ENCODE measurements at places on chromosomes 5 and 9.

DNA sequence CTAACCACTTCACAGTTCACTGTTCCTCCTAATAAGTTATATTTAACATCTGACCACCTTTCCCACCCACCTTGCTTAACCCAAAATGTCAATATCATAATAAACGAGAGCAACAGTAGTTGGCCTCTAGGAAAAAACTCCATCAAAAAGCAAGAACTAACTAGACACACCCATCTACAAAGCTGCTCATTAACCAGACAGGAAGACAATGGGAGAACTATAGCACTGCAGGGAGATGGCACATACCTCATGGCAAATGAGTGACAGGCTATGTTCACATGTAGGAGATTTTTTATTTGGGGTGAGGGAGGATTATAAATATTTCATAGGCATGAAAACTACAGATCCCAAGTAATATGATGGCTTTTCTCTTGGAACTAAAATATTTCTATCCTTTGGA is 23.6 kb upstream of the CDK5RAP2 start:
- DNase-seq, result no peak

- DNase-seq, result no peak
Observed at GRCh38 chr9:130938652-130939404, at the start of gene FIBCD1. Gene FIBCD1, minus strand, starts transcription at chr9:130939247. Its CDS starts 640 bp downstream, at chr9:130938607.

DNA sequence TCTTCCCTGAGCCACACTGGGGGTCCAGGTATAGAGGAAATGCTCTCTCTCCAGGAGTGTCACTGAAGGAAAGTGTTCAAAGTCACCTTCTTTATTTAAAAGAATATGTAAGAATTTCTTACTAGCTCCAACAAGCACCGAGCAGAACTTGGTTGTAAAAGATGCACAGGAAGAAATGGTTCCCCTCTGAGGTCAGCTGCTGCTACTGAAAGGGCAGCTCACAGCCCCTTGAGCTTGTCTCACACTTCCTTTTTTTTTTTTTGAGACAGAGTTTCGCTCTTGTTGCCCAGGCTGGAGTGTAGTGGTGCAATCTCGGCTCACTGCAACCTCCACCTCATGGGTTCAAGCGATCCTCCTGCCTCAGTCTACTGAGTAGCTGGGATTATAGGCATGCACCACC is 77.2 kb downstream of the PRRT1B start:
- no peak for DNase-seq

DNA sequence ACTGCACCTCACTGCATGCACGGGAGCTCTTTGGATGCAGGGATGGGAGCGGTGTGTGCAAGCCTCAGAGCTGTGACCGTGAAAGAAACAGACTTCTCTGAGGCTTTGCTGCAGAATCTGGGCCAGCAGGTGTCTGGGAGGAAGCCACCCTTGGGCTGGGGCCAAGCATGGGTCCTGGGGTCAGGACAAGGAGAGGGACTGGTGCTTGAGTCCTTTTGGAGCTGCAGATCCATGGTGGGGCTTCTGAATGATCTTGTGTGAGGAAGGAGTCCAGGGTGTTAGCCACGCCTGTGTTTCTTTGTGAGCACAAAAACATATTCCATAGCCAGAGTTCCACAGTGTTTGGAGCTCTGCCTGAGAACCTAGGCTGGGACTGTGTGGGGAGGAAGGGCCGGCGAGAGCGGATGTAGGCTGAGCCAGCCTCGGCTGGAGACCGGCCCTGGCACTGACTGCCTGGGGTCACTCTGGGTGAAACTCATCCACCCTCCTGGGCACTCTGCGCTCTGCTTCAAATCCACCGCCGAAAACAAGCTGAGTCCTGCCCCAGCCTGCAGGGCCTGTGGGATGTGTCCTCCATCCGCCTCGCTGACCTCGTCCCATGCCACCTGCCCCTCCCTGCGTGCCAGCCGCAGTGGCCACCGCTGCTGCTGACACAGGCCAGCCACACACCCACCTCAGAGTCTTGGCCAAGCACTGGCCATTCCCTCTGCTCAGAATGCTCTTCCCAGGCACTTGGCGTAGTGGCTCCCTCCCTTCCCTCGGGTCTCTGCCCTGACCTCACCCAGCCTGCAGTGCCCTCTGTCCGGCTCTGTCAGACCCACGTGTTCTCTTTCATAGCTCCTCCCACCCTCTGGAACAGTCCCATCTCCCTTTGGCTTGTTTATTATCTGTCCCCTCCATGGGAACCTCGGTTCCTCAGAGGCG is 26.7 kb downstream of the ERGIC1 start:
- no peak for DNase-seq

GRCh38 chr9:114112325-114112724 is 13.2 kb upstream of the KIF12 start:
- no peak for DNase-seq

DNA sequence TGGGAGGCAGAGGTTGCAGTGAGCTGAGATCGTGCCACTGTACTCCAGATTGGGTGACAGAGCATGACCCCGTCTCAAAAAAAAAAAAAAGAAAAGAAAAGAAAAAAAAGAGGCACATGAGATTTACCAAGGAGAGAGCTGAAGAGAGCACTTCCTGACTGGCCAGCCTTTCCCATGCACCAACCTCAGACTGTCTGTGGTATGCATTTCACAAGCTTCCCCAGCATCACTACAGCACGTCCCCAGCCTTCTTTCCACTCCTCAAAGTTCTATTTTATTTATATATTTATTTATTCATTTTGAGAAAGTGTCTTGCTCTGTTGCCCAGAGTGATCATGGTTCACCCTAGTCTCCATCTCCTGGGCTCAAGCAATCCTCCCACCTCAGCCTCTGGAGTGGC is 13.6 kb upstream of the FUBP3 start:
- DNase-seq, result no peak

- DNase-seq, result no peak
Observed at GRCh38 chr5:88183255-88183654, 85.4 kb downstream of the TMEM161B start.

GRCh38 chr5:141870228-141870627 is 8.0 kb downstream of the PCDH1 start:
- DNase-seq, result no peak

- DNase-seq, result no peak
Observed at GRCh38 chr5:73835726-73836125, 209.7 kb downstream of the ARHGEF28 start.

- peak; percentile 63 for DNase-seq
Observed at GRCh38 chr5:38598994-38599617, 42.7 kb upstream of the LIFR start.

DNA sequence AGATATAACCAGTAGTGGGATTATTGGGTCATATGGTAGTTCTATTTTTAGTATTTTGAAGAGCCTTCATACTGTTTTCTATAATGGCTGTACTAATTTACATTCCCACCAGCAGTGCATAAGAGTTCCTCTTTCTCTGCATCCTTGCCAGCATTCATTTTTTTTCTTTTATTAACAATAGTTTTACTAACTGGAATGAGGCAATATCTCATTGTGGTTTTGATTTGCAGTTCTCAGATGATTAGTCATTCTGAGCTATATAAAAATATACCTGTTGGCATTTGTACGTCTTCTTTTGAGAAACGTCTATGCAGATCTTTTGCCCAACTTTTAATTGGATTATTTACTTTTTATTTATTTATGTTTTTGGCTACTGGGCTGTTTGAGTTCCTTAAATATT is 1579.3 kb upstream of the CDH6 start:
- no peak for DNase-seq

DNA sequence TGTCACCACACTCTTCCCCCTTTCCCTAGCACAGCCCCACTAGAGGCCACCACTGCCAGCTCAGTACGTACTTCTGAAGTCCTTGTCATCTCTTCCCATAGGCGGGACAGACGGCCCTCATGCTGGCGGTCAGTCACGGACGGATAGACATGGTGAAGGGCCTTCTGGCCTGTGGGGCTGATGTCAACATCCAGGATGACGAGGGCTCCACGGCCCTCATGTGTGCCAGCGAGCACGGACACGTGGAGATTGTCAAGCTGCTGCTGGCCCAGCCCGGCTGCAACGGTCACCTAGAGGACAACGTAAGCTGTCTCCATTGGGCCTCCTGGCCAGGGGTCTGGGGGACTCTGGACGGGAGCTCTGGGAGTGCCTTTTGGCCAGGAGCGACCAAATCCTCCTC is 99.4 kb upstream of the DMRT1 start:
- no peak for DNase-seq

GRCh38 chr9:81874931-81875330 is 53.3 kb upstream of the SPATA31D4 start:
- DNase-seq, result no peak

- no peak for DNase-seq
Observed at GRCh38 chr9:125993466-125993865, 246.3 kb downstream of the PBX3 start.

GRCh38 chr9:5326893-5327548 is 12.7 kb downstream of the RLN1 start:
- no peak for DNase-seq

DNA sequence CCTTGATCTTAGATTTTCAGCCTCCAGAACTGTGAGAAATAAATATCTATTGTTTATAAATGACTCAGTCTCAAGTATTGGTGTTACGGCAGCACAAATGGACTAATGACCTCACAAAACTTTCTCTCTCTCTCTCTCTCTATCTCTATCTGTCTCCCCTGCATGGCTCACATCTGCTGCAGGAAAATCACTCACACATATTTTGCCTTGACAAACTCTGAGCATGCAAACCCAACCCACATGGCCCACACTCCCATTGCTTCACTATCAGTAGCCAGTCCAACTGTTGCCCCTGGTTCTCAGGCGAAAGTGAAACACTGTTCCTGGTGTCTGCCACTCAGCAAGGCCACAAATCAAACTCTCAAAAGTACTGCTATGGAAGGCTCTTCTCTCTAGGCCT is 66.4 kb upstream of the PIK3R1 start:
- no peak for DNase-seq

DNA sequence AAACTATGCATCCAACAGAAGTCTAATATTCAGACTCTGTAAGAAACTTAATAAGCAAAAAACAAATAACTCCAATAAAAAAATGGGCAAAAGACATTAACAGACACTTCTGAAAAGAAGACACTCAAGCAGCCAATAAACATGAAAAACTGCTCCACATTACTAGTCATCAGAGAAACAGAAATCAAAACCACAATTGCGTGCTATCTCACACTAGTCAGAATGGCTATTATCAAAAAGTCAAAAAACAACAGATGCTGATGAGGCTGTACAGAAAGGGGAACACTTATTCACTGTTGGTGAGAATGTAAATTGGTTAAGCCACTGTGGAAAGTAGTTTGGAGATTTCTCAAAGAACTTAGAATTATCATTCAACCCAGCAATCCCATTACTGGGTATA is 101.2 kb upstream of the TRIM32 start:
- DNase-seq, result no peak

GRCh38 chr9:5482194-5482593 is 28.1 kb upstream of the PDCD1LG2 start:
- no peak for DNase-seq

- no peak for DNase-seq
Observed at GRCh38 chr5:172424111-172424490, 30.2 kb downstream of the SH3PXD2B start.

DNA sequence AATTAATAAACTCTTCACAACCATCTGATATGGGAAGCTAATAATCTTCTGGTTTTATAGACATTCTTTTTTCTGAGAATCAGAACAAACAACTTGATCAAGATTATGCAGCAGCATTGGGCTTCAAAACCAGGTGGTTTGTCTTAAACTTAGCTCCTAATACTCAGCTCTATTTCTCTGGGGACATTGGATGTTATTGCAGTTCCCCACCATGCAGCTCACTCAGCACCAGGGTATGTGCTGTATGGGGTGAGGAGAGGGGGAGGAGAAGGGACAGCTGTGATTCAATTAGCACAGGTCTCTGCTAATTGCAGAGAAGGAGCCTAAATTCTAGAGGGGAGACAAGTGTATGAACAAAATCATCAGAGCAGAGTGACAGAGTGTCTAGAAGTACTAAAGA is 210.7 kb upstream of the TNC start:
- no peak for DNase-seq

DNA sequence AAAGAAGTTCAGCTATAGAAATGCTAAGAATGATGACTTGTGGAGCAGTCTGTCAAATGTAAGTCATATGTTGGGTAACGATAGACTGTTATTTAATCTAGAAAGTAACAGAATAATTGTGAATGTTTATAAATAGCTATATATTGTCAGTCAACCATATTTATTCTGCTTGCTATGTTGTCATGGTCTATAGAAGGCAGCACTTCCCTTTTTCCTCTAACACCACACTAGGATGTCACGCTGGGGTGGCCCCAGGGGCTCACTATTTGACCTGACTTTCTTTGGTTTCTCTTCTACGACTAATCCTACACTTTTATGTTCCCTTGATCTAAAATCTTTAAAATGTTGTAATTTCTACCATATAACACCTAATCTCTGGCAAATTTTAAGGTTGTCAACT is 20.5 kb downstream of the ERAP2 start:
- no peak for DNase-seq

GRCh38 chr9:135985889-135986288 is 24.7 kb upstream of the UBAC1 start:
- no peak for DNase-seq

- DNase-seq, result no peak
Observed at GRCh38 chr5:15798006-15798405, 298.0 kb downstream of the FBXL7 start.

DNA sequence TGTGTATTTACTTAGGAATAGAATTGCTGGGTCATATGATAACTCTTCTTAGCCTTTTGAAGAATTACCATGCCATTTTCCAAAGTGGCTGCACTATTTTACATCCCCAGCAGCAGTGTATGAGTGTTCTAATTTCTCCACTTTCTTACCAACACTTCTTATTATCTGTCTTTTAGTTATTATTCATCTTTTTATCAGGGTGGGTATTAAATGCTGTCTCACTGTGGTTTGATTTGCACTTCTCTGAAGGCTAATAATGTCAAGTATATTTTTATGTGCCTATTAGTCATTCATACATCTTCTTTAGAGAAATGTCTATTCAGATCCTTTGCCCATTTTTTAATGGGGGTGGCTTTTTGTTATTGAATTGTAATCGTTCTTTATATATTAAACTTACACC is 36.8 kb downstream of the SLC1A3 start:
- no peak for DNase-seq
